ENCODE measurements at places on chromosomes 7 and 10.

GRCh38 chr7:14687777-14688176 lies 214.8 kb downstream of the DGKB start:
- no peak for DNase-seq

DNA sequence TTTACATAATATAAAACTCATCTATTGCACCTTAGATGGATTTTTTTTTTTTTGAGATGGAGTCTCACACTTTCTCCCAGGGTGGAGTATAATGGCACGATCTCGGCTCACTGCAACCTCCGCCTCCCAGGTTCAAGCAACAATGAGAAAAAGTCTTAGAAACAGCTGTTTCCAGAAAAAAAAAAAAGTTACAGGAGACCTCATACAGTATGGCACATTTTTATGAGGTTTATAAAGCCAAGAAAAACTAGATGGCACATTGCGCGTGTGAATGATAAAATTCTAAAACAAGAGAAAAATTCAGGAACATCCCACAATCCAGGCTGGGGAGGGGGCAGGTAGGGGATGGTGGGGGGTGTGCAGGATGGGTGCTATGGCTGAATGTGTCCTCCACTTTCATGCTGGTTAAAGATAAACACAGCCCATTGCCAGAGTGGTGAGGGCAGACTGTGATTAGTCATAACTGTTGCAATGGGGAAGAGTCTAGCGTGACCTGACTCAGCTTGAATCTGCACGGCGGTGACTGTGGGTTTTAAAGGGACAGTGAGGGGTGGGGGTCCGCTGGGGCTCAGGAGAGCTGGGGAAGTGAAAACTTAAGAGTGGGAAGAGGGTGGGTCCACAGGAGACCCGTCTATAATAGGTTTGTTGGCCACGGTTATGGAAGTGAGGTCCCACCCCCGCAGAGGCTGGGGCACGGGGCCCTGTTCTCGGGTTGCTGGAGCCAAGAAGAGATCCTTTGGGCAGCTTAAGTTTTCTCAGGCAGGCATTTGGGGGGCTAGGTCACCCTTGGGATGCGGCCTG lies 11.9 kb upstream of the LRRC27 start:
- DNase-seq: no peak

GRCh38 chr10:72626444-72626754 lies 520 bp upstream of the MICU1 start:
- no peak for DNase-seq

GRCh38 chr7:151245360-151246101 lies 3.0 kb downstream of the SMARCD3 start:
- DNase-seq: peak; percentile 58

- no peak for DNase-seq
Measured at GRCh38 chr7:67890316-67890715, 893.7 kb downstream of the TYW1 start.

Measured in stimulated activated CD8-positive, alpha-beta memory T cell treated with anti-CD3 and anti-CD28 coated beads, Interleukin-2, amount 100 ng/mL, for 48 hours (primary cell).